Activated CD4-positive, CD25-positive, alpha-beta regulatory T cell (primary cell): ENCODE measurements at places on chromosomes 12 and 14.

GRCh38 chr14:99930420-99931274, 134.6 kb upstream of the EVL start:
- no peak for DNase-seq

- DNase-seq = no peak
Observed at GRCh38 chr12:10853776-10854175, 4.5 kb upstream of the PRR4 start.

- DNase-seq = no peak
Observed at GRCh38 chr14:95765051-95765450, 51.1 kb upstream of the TCL1A start.

- no peak for DNase-seq
Observed at GRCh38 chr12:24304285-24304684, 354.8 kb upstream of the SOX5 start.

- DNase-seq = no peak
Observed at GRCh38 chr12:116148844-116149243, 128.6 kb downstream of the MED13L start.

DNA sequence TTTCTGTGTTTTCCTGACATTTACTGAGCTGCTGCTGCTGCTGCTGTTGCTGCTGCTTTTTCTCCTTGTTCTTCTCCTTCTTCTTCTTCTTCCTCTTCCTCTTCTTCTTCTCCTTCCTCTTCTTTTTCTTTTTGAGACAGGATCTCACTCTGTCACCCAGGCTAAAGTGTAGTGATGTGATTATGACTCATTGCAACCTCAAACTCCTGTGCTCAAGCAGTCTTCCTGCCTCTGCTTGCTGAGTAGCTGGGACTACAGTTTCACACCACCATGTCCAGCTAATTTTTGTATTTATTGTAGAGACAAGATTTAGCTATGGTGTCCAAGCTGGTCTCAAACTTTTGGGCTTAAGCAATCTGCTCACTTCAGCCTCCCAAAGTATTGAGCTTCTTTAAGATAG, 95.8 kb downstream of the TMTC3 start:
- DNase-seq = no peak

DNA sequence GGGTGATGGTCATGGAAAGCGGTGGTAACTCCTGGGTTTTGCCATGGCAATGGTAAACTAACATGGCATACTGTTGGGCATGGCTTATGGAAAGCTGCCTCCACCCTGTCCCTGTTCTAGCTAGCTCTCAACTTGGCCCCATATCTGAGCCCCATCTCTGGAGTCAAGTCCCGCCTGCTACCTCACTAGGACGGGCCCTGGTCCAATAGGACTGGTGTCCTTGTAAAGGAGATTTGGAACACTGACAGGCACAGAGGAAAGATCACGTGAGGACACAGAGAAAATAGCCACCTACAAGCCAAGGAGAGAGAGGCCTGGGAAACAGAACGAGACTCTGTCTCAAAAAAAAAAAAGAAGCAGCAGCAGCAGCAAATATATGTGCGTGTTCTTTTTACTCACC, 59.8 kb downstream of the RNFT2 start:
- DNase-seq = no peak

DNA sequence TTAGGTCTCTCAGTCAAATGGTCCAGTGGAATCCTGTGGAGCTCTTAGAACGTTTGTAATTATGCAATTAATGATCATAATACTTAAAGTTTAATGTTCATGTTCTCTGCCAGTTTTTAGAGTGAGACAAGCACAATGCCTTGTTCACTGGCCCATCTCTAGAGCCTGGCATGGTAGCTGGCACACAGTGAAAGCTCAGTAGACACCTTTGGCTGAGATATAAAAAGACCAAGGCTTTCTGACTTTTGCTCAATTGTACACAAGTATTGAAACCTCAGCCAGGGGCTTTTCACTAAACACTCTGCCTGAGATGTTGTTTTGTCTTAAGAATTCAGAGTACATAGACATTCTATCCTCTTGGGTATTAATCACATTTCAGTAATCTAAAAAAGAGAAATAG, 241.8 kb upstream of the ATP2B1 start:
- no peak for DNase-seq

DNA sequence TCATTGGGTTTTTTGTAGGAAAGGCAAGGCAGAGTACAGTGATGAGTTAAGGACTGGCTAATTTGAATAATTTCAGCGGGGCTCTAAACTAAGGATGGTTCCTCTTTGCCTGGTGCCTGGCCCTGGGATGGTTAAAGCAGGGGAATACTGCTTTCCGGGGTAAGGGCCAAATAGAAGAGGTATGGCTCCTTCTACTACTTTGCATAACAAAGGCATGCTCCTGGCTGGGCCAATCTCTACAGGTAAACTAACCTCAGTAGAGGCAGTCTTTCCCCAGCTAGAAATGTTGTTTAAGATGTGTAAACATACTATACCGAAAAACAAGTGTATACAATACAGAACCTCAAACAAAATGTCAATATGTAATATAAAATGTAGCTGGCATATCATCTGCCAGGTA, 1239.0 kb downstream of the SLC16A7 start:
- DNase-seq = no peak

DNA sequence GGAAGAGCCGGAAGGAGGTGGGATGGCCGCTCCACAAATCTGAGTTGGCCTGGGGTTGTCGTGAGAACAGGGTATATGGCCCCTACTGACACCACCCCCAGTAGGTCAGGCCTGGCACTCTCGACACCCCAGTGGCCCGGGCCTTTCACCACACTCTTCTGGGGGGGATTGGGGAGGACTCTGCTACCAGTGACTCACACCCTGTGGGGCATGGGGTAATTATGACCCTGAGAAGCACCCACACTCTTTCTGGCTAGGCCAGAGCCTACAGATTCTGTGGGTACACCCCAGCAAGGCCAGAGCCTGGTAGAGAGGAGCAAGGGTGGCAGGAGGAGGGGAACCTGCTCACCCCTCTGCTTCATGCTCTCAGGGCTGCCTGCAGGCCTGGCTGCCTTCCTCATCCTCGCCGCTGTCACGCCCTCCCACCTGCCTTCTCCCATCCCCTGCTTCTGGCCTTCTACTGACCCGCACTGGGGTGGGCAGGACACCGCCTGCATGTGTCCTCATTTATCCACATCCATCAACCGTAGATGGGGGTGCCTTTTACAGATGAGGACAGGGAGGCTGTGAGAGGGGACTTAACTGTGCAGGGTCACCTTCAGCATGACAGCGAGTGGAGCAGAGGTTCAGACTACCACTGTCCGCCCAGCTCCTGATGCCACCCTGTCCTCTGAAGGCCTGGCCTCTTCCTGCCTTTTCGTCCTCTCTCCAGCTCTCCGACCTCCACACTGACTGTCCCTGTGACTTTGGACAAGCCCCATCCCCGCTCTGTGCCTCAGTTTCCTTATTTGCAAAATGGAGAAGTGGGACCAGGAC, 18.4 kb downstream of the ASB2 start:
- DNase-seq = no peak

DNA sequence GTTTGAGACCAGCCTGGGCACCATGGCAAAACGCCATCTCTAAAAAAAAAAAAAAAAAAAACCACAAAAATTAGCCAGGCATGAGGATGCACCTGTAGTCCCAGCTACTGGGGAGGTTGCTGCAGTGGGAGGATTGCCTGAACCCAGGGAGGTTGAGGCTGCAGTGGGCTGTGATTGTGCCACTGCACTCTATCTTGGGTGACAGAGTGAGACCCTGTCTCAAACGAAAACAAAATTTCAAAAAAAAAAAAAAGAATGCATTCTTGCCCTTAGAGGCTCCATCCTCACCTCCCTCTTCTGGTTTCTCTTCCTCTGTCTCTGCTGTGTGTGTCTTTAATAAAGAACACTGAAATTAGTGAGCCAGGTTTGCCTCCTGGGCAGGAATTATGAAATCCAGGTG, 107.8 kb downstream of the VCPKMT start:
- no peak for DNase-seq

- no peak for DNase-seq
Observed at GRCh38 chr14:53884601-53885000, 72.0 kb downstream of the BMP4 start.

GRCh38 chr12:88628856-88629509, 48.7 kb upstream of the KITLG start:
- no peak for DNase-seq

DNA sequence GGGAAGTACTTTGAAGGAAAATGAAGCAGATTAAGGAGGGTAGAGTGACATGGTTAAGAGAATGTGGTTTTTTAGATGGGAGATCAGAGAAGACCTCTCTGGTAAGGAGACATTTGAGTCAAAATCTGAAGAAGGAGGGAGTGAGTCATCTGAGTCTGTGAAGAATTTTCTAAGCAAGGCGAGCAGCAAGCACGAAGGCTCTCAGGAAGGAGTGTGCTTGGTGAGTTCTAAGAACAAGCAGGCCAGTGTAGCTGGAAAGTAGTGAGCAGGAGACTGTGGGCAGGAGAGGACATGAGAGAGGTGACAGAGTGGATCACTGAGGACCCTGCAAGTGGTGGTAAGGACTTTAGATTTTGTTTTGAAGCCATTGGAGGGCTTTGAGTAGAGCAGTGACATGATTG, 76.3 kb upstream of the FUT8 start:
- DNase-seq = no peak

DNA sequence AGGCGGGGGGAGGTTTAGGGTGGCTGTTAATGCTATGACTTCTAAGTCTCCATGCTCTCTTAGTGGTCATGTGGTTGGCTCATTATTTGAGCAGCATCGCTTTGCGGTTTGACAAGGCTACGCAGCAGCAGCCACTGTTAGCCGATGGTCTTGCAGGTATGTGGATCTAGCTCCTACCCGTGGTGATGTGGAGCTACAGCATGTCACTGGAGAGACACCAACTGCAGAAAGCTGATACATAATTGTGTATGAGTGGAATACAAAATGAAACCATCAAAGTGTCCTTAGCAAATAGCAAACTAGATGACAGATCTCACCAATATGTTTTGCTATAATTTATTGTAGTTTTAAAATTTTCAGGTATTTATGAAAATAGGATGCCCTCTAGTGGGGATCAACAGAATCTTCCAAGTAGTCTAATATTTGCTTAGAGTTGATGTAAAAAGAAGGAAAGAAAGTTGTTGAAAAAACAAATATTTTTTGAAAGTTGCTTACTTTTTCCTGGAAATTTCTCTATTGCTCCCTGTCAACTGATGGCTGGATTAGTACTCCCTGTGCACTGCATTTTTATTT, 94.9 kb downstream of the NAV3 start:
- DNase-seq = no peak

DNA sequence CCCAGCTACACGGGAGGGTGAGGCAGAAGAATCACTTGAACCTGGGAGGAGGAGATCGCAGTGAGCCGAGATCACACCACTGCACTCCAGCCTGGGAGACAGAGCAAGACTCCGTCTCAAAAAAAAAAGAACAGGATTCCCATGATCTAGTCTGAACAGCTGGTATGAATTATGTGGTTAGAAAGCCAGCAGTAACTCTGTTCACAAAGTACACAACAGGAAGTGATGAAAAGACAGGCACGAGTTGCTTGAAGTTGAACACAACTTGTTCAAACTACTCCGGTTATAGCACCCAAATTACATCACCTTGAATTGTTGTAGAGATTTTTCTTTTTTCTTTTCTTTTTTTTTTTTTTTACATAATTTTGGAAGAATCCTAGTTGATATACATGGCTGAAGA, 238.8 kb upstream of the RGS6 start:
- DNase-seq = no peak

- no peak for DNase-seq
Observed at GRCh38 chr12:3202734-3203446, 125.7 kb downstream of the TSPAN9 start.

GRCh38 chr12:131311764-131312163, 358.1 kb downstream of the ADGRD1 start:
- DNase-seq = no peak

GRCh38 chr12:2891240-2892053, 756 bp downstream of the TULP3 start:
- DNase-seq = no peak

DNA sequence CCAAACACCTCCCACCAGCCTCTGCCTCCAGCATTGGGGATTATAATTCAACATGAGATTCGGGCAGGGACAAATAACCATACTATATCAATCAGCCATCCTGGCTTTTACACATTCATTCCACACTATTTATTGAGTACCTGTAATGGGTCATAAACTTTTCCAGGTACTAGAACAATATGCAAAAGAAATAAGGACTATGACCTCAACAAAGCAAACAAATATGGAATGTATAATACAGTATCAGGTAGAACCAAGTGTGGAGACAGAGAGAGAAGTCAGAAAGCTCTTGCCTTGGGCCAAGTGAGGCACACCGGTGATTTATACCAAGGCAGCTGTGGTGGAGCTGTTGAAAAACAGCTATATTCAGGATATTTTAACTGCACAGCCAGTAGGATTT, 116.3 kb downstream of the TSPAN8 start:
- no peak for DNase-seq

GRCh38 chr12:129161511-129161910, 308.2 kb downstream of the GLT1D1 start:
- no peak for DNase-seq

GRCh38 chr14:77023001-77023996, 5.2 kb downstream of the IRF2BPL start:
- DNase-seq = no peak

DNA sequence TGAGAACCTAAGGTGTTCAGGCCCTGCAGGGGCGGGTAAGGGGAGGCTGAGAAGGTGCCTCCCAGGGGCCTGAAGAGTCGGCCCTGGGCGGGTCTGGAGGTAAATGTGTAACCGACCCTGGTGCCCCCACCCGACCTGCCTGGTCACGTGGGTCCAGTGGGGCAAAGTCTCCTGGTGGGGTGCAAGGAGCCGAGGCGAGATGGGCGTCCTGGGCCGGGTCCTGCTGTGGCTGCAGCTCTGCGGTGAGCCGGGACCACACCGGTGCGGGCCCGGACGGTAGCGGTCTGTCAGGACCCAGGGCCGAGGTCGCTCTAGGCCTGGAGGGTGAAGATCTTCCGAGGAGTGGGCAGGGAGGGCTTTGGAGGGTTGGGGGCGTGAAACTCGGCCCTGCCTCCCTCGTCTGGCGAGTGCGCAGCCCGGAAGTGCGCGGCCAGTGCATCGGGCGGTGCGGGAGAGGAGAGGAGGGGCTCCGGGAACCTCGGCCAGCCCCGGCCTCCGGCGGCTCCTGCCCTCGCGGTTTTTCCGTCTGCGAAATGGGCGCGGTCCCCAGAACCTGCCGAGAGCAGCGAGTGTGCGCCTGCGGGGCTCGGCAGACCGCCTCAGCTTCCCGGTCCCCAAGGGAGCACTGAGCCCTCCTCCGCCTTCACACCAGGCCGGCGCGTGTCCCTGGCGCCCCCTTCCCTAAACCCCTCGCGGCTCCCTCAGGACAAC, at the start of gene AMN:
AMN (plus strand) TSS at position 174 of the 711 bp plus-strand sequence; CDS start at position 200, 26 bp downstream.
- DNase-seq = no peak

GRCh38 chr14:56338674-56339073, 220.5 kb downstream of the PELI2 start:
- no peak for DNase-seq

- no peak for DNase-seq
Observed at GRCh38 chr12:50218386-50218785, 51.2 kb upstream of the CERS5 start.
